ENCODE measurements at places on chromosomes 12 and 14.

DNA sequence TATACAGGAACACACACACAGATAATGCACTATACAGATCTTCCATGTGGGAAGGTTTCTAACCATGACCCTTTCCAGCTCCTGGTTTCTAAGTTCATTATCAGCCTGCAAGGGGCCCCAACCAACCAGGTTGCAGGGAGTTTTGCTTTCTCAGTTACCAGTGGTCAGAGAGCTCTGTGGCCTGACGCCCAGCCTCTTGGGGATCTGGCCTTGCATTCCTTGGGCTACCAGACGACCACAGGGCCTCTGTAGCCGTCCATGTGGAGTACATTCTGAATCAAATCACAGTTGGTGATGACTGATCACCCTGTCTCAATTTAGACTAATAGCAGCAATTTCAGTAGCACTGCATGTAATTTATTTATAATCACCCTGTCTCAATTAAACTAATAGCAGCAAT, 47.5 kb downstream of the PAH start:
- DNase-seq = no peak

- DNase-seq = no peak
These were observed 954 bp downstream of the HAUS4 start for GRCh38 chr14:22955702-22956569.

DNA sequence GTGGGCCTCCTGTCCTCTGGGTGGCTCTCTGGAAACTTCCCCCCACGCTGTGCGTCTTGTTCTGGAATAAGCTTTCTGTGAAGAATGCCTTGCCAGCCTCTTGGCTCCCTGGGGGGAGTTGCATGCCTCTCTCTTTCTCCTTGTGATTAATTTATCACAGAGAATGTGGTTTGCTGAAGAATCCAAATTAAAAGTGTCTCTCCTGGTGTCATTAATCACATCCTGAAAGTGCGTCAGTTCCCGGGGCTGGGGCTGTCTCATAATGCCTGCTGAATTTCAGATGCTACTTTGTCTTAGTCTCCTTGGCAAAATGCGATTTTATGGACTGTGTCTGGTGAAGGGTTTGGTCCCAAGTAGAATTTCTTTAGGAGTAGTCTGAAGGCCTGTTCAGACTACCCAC, 787.7 kb upstream of the TMEM132C start:
- no peak for DNase-seq

DNA sequence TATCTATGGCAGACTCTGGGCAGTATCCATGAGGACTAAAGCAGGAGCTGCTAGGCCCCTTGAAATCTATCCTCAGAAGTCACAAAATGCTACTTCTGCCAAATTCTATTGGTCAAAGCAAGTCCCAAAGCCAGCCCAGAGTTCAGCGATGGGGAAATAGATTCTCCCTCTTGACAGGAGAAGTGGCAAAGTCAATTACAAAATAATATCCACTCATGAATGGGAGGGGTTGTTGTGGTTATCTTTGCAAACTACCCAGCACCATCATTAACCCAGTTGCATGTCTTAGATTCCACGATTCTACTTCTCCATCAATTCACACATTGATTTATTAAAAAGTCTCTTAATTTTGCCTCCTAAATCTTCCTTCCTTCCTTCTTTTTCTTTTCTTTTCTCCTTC, 30.7 kb upstream of the STXBP6 start:
- no peak for DNase-seq

GRCh38 chr14:52325630-52326029, 11.5 kb downstream of the PTGER2 start:
- DNase-seq = no peak

DNA sequence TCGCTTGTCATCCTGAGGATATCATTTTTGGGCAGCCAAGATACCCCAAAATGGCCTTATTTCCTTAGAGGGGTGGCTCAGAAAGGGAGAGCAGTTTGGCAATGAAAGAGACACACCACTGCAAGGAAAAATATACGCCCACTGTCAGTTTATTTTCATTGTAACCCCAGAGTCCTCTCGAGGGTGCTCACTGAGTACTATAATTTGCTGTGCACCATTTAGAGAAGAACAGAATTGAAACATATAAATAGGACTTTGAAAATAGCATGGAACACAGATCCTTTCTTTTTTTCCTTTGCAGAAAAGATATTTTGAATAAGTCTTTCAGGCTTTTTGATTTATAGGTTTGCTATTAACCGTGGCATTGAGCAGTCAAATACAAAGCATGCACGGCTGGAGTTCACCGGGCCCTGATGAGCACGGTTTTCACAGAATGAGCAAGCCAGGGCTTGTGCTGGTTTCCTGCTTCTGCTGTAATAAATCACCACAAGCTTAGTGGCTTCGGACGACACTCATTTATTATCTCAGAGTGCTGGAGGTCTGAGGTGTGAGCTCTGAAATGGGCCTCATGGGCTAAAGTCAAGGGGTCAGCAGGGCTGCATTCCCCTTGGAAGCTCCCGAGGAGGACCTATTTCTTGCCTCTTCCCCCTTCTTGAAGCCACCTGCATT, 152.3 kb downstream of the ZNF664 start:
- DNase-seq = no peak

DNA sequence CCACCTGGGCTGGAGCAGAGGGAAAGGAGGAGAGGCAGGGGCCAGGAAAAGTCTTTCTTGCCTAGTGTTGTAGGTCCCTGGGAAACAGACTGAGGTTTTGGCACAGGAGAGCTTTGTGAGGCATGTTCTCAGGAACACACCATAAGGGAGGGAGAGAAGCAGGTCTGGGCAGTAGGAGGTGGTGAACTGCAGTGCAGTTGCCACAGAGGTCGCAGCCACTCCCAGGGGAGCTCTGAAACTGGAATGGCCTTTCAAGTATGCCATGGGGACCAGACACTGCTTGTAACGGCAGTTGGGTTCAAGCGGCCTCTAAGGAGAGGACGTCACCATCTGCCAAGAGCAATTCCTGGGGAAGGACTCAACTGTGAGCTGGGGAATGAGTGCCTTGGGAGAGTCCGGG, 35.4 kb upstream of the NKX2-8 start:
- no peak for DNase-seq

GRCh38 chr12:114974333-114974732, 290.4 kb upstream of the TBX3 start:
- no peak for DNase-seq

- DNase-seq = no peak
These were observed 40.2 kb downstream of the STAB2 start for GRCh38 chr12:103627189-103627855.

Measured in skeletal muscle cell (primary cell).